ENCODE measurements at places on chromosomes 12 and 14. TPM values are rescaled to one million over a fixed set of nuclear protein-coding genes. Genes with fewer than 3 reads are reported as not detected.

PDZRN4 gene
- total RNA-seq: 0.28 TPM

FGD6 gene
- total RNA-seq: 16.2 TPM

GLT1D1 gene
- total RNA-seq: not detected

AKAP3 gene
- 7.4 TPM for total RNA-seq

TAS2R50 gene
- total RNA-seq: 5.5 TPM

KIF26A gene
- 12.7 TPM for total RNA-seq

FIGNL2 gene
- total RNA-seq: 0.25 TPM

RPL10L gene
- total RNA-seq: not detected
